Karpas-422 (cell line): ENCODE measurements at places on chromosomes 12 and 14.
A peak's percentile ranks its signal among the peaks of the same experiment; 100 is the strongest.

DNA sequence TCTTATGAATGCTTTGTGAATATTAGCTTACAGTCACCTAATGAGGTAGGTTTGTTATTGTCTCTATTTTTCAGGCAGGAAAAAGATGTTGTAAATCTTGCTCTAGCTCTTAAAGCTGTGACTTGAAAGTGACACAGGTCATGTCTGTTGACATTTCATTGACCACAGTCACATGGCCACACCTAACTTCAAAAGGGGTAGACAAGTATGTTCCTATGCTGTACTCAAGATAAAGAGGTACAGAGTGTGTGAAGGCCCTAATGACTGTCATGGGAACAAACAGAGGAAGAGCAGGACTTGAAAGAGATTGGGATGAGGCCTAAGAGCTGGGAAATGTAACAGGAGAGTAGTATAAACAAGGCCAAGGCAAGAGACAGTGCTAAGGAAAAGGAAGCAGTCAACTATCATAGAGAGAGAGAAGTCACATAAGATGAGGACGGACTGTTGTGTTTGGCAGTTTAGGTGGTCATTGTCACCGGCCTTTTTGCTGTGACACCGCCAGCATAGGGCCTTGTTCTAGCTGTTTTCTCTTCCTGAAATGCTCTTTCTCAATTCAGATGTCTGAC is 181.0 kb downstream of the CFAP54 start:
- no peak for DNase-seq

DNA sequence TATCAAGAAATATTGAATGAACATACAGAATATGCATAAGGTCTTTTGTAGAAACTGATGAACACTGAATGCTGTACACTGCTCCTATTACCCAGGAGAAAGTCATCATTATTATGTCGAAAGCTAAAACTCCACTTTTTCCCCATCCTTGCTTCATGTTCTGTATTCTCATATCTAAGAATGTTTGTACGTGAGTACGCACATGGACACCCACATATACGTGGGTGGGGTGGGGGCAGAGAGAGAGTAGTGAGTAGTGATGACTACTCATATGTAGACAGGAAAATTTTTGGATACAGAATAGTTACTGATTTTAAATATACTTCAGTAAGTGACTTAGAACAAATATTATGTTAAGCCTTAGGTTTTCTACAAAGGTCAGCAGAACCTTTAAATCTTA is 75.1 kb downstream of the FERMT2 start:
- no peak for DNase-seq

DNA sequence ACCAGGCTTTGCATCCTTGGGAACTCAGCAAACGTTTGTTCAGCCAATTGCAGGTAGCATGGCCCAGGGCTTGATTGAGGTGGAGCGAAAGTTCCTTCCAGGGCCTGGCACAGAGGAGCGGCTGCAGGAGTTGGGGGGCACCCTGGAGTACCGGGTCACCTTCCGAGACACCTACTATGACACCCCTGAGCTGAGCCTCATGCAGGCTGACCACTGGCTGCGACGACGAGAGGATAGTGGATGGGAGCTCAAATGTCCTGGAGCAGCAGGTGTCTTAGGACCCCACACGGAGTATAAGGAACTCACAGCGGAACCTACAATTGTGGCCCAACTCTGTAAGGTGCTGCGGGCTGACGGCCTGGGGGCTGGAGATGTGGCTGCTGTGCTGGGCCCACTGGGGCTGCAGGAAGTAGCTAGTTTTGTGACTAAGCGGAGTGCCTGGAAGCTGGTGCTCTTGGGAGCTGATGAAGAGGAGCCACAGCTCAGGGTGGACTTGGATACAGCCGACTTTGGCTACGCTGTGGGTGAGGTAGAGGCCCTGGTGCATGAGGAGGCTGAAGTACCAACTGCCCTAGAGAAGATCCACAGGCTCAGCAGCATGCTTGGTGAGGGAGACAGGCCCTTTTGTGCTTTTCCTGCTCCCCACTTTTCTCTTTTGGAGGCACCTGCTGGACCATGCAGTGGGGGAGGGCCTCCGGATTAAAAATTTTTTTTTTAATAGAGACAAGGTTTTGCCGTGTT is 799 bp downstream of the THTPA start:
- peak; percentile 85 for DNase-seq

DNA sequence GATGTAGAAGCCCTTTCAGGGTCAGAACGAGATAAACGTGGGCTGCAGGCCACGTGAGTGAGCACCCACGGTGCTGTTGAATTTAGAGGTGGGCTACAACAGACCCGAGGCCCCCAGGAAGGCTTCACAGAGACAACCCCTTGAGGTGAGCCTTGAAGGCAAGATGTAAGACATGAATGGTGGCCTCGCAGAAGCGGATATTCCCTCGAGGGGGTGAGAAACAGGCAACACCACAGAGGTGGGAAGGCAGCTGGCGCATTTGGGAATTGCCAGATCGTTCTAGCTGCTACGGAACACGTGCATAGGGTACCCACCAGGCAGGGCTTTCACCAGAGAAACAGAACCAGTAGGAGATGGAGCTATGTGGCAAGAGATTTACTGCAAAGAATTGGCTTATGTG is 22.6 kb upstream of the ATP2A2 start:
- DNase-seq = no peak

GRCh38 chr12:84785281-84785680 is 127.3 kb downstream of the SLC6A15 start:
- no peak for DNase-seq

DNA sequence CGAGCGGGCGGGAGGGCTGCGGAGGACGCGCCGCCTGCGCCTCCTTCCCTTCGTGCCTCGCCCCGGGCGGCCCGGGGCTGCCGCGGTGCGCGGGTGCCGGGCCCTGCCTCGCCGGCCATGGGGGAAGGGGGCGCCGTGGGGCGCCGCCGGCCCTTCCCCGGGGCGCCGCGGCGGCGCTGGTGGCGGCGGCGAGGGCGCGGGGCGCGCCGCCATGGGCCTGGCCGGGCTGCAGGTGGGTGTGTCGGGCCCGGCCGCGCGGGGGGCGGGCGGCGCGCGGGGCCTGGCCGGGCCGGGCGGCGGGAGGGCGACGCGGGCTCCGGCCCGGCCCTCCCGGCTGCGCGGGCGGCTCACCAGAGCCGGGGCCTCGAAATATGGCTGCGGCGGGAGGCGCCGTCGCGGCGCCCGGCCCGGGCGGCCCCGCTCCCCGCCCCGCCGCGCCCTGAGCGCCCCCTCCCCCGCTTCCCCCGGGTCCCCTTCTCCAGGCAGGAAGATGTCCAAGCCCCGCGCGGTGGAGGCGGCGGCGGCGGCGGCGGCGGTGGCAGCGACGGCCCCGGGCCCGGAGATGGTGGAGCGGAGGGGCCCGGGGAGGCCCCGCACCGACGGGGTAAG is 5.1 kb downstream of the KMT5A start:
- no peak for DNase-seq

GRCh38 chr14:93068711-93069110 is 47.0 kb downstream of the ITPK1 start:
- no peak for DNase-seq

GRCh38 chr12:86496595-86496994 is 240.4 kb upstream of the MGAT4C start:
- DNase-seq = no peak

DNA sequence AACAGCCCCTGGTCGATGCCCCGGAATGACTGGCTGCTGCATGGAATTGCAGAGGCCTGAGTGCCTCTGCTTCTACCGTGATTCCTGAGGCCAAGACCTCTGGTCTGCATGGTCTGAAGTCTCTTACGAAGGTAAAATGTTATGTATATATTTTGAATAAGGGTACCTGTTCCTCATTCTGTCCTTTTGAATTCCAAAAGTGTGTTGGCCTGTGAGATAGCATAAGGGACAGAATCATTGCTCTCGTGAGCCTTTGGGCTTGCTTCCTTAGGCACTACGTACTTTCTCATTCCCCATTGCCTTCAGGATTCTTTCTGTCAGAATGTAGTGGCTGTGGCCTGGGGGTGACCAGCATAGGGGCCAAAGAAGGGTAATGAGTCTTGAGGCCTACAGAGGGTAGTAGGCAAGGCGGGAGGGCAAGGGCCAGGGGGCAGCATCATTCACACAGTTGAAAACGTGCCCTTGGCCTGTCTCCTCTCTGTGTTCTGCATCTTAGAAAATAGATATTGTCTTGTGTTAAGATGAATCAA is 19.5 kb downstream of the TRAF3 start:
- DNase-seq = no peak

- no peak for DNase-seq
Observed at GRCh38 chr12:6266971-6267721, 43.3 kb upstream of the PLEKHG6 start.

- DNase-seq = peak; percentile 81
Observed at GRCh38 chr12:59808317-59808910, 212.6 kb downstream of the SLC16A7 start.

DNA sequence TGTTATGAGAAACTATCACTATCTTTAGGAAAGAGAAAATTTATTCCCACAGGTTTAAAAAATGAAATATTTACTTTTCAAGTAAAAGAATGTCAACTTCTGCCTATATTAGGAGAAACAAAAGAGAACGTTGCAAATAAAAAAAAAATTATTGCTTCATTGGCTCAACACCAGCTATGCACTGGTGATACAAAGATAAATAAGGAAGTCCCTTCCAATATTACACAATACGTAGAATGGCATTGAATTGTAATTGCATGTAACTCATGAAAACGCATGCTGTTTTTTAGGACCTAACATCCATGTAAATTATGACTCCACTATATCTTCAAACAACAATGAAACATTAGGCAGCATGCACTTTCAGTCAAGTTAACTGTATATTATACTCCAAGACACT is 56.4 kb upstream of the RERGL start:
- no peak for DNase-seq

GRCh38 chr12:78703820-78704525 is 160.6 kb upstream of the SYT1 start:
- DNase-seq = no peak

GRCh38 chr14:56138928-56139327 is 20.7 kb downstream of the PELI2 start:
- DNase-seq = no peak

DNA sequence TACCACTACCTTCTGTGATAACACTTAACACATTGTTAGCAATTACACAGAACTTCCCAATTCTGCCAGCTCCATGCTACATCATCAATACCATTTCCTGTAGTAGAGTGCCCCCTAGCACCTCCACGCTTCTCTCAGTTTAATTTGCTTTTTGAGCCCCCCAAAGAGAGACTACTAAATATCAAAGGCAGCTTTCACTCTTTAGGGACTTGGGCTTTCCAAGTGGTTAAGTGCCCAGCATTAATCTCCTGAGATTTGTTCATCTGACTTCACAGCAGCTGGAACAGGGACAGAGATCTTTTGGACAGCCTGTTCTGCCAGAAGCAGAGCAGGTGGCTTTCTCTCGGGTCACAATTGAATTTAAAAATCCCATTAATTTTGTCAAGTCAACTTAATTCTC is 954.9 kb downstream of the DIO2 start:
- peak; percentile 47 for DNase-seq

GRCh38 chr12:59715434-59715833 is 119.6 kb downstream of the SLC16A7 start:
- DNase-seq = no peak

DNA sequence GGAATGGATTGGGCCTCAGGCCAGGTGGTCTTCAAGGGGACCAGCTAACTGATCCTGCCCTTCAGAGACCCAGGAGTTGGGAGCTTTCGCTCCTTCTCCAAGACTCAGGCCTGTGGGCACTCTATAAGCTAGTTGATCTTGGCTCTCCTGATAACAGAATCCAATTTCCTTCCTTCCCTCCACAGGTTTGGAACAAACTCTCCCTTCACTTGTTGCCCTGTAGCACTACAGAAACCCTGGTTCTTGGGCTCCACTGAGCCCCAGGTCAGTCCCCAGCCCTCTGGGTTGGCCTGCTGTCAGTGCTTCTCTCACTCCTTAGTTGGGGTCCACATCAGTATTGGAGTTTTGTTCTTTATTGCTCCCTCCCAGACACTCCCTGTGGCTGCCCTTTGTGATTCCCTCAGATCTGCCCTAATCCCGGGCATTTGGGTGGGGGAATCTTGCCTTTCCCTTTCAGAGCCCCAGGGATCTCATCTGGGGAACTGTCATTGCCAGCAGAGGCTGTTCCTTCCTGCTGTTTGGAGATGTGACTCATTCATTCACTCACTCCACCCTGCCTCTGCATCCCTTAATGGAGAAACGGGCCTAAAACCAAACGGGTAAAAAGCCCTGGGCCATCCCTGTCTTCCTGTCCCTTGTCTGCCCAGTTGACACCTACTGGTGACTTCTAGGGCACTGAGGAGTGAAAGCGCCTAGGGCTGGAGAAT is 4.4 kb upstream of the GPD1 start:
- DNase-seq = no peak

DNA sequence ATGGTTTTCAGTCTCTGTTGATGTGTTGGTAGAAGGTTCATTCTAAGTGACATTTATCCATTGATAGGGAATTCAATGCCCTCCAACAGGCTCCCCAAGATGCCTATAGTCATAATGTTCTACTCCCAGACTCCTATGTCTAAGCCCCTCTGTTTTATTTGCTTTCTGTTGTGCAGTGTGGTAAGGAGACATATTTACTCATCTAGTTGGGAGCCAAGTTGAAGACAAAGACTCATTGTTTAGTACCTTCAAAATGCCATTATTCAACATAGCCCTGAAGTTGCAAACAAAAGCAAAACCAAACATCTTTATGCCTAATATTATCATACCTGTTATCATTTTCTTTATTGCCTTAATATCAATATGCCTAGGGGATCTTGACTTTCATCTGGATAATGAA is 302.1 kb downstream of the RMST start:
- no peak for DNase-seq

DNA sequence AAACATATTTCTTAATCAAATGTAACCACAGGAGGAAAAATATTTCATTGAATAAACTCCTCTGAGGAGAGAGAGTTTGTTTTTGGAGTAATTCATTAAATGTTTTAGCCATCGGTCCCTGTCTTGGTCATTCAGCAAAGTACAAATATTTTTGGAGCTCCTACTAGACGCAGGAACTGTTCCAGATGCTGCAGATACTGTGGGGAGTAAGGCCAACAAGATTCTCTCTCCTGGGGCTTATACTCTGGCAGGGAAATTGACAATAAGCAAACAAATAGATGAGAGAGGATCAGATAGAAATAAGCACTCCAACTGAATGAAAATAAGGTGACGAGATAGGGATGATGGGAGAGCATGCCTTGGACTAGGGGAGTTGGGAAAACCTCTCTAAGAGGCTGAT is 264.1 kb downstream of the TTC8 start:
- DNase-seq = no peak

GRCh38 chr14:90538716-90539495 is 142.1 kb downstream of the CALM1 start:
- DNase-seq = no peak

DNA sequence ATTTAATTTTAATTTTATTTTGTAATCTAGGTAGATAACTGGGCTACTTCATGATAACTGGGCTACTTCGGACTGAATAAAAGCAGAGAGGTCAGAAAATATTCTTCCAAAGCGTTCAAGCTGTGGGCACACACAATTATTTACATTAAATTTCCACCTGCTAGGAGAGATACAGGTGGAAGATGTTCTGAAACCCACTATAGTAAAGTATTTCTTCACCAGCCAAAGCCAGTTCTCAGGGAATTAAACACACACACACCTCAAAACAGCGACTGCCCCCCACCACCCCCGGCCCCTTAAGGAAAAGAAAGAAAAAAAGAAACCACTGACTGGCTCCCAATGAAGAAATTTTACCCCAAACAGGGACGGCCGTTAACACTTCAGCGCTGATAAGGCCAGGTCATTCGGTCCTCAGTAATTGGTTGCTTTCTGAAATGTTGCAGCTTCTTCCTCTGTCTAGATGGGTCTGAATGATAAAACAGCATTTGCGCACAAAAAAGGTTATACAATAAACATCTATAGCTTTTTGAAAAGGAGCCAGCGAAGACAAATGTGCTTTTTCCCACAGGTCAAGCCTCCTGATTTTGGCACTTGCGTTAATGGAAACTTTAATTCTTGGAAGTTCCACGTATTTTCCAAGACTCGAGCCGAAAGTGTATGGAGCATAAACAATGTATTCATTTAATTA is 771 bp upstream of the KCNJ8 start:
- no peak for DNase-seq
